ENCODE measurements at places on chromosomes 4 and X. TPM values are rescaled to one million over a fixed set of nuclear protein-coding genes. Genes with fewer than 3 reads are reported as not detected.
A peak's percentile ranks its signal among the peaks of the same experiment; 100 is the strongest.

DNA sequence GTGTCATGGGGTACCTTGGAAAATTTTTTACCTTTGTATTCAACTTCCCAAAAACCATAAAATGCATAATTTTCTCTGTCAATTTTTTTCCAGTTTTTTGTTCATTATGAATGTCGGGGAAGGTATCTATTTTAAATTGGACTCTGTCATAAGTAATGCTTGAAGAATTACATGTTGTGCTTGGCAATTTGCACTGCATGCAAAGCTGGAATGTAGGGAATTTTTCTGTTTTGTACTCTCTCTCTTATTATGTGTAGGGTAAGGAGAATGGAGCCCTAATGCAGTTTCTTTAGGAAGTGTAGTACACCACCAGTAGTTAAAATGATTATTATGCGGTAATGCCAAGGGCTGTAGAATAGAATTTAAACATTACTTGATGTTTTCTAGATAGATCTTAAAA lies 137.7 kb upstream of the LIMCH1 start:
- no peak for DNase-seq

GRCh38 chr4:144174401-144175067 lies 34.0 kb upstream of the GYPA start:
- DNase-seq = peak; percentile 64

DNA sequence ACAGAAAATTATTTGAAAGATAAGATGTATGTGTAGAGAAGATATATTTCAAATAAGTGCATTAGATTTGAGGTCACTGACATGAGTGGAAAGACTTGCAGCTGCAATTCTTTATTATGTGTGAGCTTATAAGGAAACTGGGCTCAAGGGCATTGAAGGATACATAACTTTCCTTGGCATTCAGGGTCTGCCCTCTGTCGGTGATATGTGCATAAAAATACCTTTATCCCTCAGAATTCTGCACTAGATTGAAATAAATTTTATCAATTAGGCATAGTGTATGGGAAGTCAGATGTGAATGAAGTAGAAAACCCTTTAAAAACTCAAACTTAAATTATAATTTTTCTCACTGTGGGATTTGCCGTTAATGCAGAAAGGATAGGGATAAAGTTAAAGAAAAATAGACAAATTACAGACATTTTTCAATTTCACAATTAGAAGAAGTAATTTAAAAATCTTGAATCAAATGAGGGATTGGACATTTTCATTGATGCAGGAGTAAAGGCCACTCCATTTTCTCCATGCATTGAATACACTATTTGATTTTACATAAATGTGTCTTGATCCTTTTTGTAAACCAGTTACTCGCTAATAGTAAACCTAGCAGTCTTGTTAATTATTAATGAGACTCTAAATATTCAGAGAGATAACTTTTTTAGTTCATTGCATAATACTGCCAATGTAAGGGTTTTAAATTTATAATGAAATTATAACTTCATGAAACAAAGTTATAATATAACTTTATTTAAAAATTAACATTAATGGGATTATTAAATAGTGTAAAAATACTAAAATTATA lies 21.0 kb upstream of the ETNPPL start:
- no peak for DNase-seq

DNA sequence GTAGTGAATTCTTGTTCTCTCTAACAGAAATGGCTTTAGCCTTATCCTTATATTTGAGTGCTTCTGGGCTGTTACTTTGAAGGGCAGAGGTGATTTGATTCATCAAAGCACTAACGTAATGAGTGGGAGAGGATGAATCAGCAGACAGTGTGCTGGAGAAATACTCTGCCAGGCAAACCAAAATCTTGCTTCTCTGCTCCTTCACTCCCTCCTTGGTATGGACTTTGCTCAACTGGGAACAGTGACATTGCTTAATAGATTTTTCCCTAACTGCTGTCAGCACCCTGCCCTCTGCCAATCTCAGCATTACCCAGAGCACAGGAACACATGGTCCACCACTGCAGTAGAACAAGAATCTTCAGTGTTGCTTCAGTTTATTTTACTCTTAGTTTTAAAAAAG lies 56.0 kb downstream of the PDLIM5 start:
- no peak for DNase-seq

DNA sequence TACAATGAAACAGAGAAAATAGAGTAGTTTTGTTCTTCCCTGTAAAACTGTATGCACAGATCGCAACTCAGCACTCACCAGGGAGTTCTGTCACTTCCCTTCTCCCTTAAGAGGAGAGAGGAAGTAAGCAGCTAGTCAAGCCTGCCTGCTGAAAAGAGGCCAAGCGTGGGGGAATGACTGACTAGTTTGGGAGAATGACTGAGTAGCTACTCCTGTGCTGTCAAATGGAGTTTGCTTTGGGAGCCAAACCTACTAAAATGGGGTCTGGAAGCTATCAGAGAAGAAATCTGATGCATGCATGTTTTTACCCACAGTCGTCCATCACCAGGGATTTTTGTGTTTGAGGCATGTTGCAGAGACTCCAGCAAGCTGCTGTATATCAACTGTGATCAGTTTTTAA lies 54.6 kb upstream of the LHFPL1 start:
- DNase-seq = no peak

DNA sequence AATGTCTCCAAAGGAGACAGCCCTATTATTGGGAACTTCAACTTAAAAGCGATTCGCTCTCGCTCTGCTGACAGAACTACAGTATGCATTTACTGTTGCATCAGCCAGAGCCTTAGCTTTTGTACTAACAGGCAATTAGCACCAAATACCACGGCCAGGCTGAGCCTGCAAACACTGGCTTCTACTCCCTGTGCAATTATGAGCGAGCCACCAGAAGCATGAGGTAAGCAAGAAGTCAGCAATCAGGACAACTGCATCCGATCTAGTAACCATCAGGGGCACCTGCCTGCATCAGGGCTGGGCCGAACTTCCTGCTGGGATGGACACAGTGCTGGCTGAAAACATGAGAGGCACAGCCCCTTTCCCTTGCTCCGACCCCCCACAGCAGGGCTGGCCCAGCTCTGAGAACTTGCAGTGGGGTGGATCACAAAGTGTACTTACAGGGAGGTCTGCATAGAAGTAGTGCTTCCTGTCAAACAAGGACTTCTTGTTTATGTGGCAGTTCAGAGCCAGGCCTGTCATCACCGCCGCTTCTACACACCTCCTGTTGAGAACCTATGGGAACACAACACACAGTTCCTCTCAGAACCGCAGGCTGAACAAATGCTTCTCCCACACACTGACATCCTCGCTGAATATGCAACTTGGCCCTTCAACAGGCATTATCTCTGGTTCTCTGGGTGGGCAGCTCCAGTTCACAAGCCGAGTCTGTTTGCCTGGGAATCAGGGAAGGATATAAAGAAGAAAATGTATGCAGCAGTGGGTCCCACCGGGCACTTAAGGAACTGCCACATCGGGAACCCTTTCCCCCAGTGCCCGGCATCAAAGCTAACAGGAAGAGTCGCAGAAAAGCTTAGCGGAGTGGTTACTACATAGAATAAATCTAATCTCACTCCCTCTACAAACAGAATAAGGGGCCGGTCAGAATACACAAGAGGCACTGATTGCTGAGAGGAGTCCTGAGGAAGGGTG lies 41.5 kb downstream of the GATB start:
- DNase-seq = no peak

DNA sequence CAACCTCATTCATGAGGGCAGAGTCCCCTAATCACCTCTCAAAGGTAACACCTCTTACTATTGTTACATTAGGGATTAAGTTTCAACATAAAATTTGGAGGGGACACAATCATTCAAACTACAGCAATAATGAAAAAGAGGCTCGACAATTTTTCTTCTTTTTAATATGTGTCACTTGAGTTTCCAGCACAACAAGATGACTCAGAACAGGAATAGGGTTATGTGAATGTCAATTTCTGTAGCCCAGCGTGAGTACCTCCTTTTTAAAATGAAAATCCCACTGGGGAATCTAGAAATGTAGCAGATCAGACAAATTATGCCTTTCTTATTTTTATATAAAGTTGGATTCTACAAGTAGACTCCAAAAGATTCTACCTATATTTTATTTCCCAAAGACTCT lies 83.7 kb downstream of the ZNF330 start:
- DNase-seq = no peak

DNA sequence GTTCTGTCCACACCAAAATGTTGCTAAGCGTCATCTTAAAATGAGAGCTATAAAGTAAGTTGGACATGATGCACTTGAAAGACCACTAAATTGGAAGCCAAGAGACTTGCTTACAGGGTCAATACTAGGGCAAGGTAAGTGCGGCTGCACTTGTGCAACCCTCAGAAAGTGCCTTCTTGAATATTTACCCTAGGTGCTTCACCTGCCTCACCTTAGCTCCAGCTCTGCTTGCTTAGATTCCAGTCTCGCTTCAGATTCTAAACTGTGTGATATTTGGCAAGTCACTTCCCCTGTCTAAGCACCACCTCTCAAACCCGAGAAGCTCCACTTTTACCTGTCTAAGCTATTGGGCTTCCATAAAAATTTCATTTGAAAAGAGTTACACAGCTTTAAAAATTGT lies 136.5 kb downstream of the GRIA3 start:
- DNase-seq = no peak

DNA sequence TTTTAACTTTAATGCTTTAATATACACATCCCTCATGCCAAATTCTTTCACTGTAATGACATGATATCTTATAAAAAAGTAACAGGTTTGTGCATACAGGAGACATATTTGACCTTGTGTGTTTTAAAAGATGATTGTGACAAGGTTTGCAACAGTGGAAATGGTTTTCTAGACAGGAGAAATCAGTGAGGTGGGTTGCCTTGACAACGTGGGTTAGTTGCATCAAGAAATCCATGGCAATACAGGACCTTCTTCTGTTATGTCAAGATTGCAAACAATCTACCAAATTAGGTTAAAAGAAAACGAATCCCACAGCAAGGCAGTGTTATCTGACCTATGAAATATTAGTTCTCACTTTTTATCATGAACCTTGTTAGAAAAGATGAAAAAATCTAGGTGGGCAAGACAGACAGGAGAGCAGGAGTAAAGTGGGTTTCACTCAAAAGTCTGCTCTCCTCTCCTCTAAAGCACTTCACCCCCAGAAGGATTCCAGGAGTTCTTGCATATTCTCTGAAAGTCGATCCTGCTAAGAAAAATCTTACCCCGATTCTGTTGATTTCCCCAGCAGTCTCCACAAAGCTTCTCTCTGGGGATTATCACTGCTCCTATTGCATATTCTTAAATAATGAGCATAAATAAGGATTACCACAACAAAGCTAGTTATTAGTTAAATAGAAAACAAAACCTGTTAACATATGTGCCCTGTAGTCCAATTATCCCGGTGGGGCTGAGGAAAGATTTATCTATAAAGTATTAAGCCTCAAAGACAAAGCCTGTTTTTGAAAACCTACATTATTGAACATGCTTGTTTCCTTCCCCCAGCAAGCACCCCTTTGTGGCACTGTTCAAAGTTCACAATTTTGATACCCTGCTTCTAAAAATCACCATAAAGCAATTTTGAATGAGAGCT lies 71.0 kb downstream of the TMA16 start:
- DNase-seq = no peak

- DNase-seq = no peak
These were observed 6.3 kb upstream of the LETM1 start for GRCh38 chr4:1862055-1862911.

DNA sequence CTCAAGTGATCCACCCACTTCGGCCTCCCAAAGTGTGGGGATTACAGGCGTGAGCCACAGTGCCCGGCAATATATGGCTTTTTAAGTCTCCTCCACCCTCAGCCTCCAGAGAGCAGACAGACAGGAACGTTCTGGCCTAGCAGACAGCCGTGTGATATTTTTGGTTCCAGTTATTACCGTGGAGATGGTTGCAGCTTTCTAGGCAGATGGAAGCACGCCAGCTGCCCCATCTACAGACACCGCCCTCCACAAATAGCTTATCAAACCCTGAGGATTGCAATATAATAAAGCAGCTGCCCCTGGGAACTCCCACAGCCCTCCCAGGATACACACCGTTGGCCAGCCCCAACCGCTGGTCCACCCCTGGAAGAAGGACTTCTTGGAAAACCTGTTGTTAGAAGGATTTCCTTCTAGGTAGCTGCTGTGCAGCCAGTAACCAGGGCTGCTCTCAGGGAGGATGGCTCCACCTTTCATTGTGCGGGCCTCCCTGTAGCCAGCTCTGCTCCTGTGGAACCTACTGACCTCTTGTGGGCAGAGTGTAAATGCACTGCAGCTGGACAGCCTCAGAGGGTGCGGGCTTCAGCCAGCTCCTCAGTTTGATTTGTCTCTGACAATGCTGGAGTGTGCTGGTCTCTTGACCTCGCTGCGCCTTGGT lies 44.0 kb downstream of the SLC25A5 start:
- DNase-seq = peak; percentile 16

GRCh38 chrX:115940888-115941332 lies 229.6 kb upstream of the AGTR2 start:
- peak; percentile 20 for DNase-seq

GRCh38 chr4:9997886-9998285 lies 23.4 kb downstream of the SLC2A9 start:
- no peak for DNase-seq

GRCh38 chr4:27027428-27027827 lies 166.8 kb downstream of the STIM2 start:
- no peak for DNase-seq

DNA sequence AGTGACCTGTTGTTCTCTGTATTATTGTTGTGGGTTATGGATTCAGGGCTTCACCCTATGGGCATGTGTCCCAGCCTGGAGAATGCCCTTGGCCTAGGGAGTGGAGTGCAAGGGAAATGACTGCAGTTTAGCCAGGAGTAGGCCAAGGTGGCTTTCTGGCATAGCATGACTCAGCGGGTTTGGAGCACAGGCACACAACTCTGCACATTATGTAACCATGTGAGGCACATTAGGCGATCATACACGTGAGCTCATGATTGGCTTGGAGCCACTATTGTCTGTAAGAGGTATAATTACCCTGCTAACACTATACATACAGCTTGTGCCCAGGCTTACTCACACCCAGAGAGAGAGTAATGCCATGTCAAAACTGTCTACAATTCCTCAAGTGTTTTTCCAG lies 35.1 kb upstream of the TACR3 start:
- peak; percentile 18 for DNase-seq

GRCh38 chrX:13177921-13178566 lies 133.6 kb upstream of the FAM9C start:
- no peak for DNase-seq

GRCh38 chrX:71604141-71604540 lies 14.2 kb downstream of the CXCR3 start:
- DNase-seq = no peak

NOCT gene
- total RNA-seq = 37.8 TPM

FABP2 gene
- total RNA-seq = not detected

CYLC1 gene
- not detected for total RNA-seq

HERC6 gene
- total RNA-seq = 13.1 TPM

RBM47 gene
- 2.0 TPM for total RNA-seq

EMD gene
- 64.1 TPM for total RNA-seq

RNF150 gene
- total RNA-seq = 0.93 TPM

GPRASP3 gene
- total RNA-seq = 3.6 TPM

PRDM8 gene
- 0.73 TPM for total RNA-seq

SPIN4 gene
- 16.6 TPM for total RNA-seq

PLAC8 gene
- 0.18 TPM for total RNA-seq

All from glomerular endothelial cell (primary cell).